ENCODE measurements at places on chromosomes 2 and 18.

GRCh38 chr2:20069756-20070155 is 18.3 kb upstream of the LAPTM4A start:
- DNase-seq, result no peak

DNA sequence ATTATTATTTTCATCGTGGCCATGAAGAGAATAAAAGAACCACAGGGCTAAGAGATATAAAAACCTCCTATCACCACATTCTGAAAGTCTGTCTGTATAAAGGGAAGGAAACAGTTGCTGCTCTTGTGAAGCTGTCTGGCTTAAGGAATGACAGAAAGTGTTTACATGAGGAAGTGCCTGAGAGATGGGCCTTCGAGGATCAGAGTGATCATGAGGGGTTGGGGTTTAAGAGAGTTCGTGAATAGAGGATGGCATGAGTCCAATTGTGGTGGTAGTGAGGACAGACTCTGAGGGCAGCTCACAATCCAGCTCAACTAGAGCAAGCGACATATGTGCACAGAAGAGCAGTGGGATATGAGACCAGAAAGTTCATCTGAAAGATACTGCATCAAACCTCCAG is 65.8 kb upstream of the PIEZO2 start:
- DNase-seq, result no peak

GRCh38 chr2:60468382-60469085 is 84.9 kb downstream of the BCL11A start:
- DNase-seq, result peak; percentile 22

DNA sequence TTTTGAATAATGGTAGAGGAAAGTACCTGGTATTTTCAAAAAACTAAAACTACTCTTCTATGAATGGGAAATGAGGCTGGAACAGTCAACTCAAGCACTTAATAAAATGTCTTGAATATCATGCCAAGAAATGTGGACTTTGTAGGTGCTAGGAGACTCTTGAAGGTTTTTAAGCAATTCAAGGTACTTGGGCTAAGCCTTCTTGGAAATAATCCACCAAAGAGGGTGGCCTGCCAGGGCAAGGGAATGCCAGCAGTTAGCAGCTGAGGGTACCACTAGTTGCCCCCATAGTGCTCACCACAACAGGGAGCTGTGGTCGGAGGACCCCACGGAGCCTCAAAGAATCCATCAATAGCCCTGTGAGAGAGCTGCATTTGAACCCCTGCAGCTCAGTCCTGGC is 14.6 kb upstream of the ACYP2 start:
- DNase-seq, result no peak

GRCh38 chr2:179771791-179772190 is 89.6 kb downstream of the ZNF385B start:
- no peak for DNase-seq

DNA sequence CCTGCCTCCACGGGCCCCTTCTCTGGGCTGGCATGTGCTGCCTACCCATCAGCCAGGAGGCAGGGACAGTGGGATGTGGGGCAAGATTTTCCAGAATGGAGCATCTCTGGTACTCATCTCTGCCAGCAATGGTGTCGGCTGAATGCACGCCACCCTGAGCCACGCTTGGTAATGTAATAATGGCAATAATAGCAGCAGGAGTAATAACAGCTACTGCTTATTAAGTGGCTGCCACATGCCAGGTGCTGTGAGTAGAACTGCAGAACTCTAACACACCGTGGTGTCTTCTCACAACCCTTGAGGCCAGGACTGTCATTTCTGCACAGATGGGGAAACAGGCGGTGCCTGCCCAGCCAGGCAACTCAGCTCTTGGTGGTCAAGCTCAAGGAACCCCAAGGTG is 113.6 kb downstream of the CELF4 start:
- DNase-seq, result no peak

- DNase-seq, result no peak
Measured at GRCh38 chr2:28980368-28981015, 606 bp upstream of the TOGARAM2 start.

GRCh38 chr2:164975891-164976290 is 20.6 kb upstream of the SLC38A11 start:
- DNase-seq, result no peak

- no peak for DNase-seq
Measured at GRCh38 chr2:120550282-120550681, 185.4 kb upstream of the GLI2 start.

DNA sequence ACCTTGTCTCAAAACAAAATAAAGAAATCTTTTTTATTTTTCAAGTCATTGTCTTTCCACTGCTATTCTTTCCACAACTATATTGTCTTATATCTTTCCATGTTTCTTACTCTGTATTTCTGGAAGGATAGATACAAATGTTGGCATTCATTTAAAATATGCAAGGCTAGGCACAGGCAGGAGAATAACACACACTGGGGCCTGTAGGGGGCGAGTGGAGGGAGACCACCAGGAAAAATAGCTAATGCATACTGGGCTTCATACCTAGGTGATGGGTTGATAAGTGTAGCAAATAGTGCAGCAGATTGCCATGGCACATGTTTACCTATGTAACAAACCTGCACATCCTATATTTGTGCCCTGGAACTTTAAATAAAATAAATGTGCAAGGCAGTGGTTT is 9.6 kb downstream of the MRPL30 start:
- DNase-seq, result no peak

DNA sequence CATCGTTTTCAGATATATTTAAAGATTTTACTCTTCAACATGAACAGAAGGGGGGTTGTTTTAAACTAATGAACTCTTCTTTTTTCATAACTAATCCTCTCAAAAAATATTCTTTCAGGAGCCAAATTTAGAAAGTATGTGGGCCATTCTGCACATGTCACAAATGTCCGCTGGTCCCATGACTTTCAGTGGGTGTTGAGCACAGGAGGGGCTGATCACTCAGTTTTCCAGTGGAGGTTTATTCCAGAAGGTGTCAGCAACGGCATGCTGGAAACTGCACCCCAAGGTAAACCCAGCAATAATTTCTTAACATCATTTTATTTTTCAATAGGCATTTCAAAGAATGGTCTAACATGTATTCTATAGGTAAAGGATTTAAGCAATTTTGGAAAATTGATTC is 136.0 kb downstream of the EML6 start:
- DNase-seq, result no peak

GRCh38 chr2:201255408-201256033 is 4.8 kb upstream of the CASP8 start:
- no peak for DNase-seq

GRCh38 chr2:43387092-43388062 is 161.0 kb upstream of the ZFP36L2 start:
- peak; percentile 31 for DNase-seq

DNA sequence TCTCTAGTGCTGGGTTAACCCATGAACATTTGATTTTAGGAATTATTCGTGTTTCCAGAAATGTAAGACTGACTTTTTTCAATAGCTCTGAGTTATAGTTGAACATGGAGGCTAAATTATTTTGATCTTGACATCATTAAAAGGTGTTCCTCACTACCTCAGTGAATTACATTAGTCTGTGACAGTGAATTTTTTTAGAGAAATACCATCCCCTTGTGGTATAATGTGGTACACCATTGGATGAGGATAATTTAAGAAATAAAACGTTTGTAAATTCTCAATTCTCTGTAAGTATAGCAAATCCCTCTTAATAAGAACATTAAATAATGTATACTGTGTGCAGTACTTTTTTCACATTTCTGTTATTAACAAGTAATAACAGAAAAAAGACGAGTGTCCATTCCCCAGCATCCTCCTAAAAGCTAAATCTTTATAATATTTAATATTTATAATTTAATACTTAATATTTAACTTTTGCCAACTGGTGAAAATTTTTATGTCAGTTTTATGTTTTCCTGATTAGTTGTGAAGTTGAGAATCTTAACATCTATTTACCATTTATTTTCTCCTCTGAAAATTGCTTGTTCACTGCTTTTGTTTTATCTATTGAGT is 70.3 kb upstream of the CWC22 start:
- DNase-seq, result peak; percentile 26

DNA sequence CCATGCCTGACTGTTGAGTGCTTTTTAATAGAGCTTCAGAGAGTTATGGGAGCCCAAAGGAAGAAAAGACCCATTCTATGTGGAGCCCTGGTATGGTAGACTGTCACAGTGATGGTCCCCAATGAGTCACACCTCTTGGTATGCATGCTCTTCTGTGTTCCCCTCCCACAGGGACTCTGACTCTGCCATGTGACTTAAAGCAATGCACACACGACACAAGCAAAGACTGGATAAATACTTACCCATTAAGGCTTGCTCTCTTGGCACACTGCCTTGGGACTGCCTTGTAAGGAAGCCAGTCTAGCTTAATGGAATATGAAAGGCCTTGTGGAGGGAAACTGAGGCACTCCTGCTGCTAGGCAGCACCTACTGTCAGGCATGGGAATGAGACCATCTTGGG is 16.7 kb upstream of the DTNB start:
- peak; percentile 65 for DNase-seq

- DNase-seq, result no peak
Measured at GRCh38 chr2:121626777-121627524, 22.3 kb downstream of the CLASP1 start.

GRCh38 chr2:236175548-236176150 is 7.5 kb upstream of the GBX2 start:
- no peak for DNase-seq

GRCh38 chr2:235170536-235171521 is 219.0 kb downstream of the SH3BP4 start:
- peak; percentile 94 for DNase-seq

GRCh38 chr2:174664084-174664759 is 66.6 kb upstream of the WIPF1 start:
- peak; percentile 12 for DNase-seq

DNA sequence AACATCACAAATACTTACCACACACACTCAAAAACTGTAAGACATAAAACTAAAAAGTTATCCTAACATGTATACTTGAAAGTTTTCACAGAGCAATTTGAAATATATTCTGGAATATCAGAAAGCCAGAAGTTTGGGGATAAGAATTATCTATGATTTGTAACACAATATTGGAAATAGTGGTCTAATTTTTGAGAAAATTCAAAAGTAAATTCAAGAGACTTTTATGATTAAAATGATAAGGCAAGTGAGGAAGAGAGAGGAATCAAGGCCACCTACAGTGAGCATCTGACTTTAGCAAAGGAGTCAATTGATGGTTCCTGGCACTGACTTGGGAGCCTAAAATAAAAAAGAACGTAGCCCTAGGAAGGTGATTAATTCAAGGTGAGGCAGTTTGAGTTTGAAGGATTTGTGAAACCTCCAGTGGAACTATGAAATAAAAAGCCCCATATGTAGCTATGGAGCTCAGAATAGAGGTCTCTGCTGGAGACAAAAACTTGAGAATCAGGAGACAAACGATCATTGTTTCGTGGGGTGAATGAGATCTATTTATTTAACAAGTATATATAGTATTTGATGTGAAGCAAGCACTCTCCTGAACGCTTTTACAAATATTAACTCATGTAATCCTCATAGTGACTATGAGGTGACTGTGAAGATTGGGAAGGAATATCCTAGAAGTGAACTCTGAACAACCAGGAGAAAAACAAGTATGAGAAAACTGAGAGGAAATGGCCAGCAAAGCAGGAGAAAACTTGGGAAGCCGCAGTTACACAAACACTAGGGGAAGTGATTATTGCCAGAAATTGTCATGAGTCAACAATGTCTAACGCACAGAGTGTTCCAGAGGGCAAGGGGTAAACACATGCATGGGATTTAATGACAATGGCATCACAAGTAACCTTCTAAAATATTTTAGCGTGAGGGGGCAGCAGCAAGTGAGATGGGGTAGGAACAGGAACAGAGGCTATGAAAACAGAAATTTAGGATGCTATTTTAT is 12.8 kb downstream of the TFPI start:
- peak; percentile 91 for DNase-seq

- DNase-seq, result no peak
Measured at GRCh38 chr2:52139241-52139640, 1107.3 kb upstream of the NRXN1 start.

- DNase-seq, result no peak
Measured at GRCh38 chr2:202750763-202751427, 116.1 kb downstream of the FAM117B start.

- DNase-seq, result no peak
Measured at GRCh38 chr2:160878618-160879017, 281.6 kb upstream of the TANK start.

- DNase-seq, result no peak
Measured at GRCh38 chr2:111186121-111186715, 65.5 kb downstream of the BCL2L11 start.

DNA sequence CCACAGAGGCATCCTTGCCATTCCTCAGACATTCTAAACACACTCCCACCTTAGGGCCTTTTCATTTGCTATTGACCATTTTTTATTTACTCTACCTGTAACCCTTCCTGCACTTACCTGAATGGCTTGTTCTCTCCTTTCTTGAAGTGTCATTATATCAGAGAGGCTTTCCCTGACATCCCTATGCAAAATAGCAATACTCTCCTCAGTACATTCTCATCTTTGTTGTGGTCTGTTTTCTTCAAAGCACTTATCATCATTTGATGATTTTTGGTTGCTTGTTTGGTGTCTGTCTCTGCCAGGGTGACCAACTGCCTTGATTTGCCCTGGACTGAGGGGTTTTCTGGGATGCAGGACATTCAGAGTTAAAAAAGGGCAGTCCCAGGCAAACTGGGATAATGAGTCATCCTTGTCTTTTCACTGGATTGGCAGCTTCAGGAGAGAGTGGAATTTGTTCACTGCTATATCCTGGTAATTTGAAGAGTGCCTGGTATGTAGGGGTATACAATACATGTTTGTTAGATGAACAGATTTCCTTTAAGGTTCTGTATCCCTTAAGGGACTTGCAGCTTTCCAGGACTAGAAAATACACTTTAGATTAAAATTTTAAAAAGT is 102.4 kb downstream of the BABAM2 start:
- peak; percentile 82 for DNase-seq

GRCh38 chr18:13579874-13580273 is 146.5 kb downstream of the FAM210A start:
- no peak for DNase-seq

DNA sequence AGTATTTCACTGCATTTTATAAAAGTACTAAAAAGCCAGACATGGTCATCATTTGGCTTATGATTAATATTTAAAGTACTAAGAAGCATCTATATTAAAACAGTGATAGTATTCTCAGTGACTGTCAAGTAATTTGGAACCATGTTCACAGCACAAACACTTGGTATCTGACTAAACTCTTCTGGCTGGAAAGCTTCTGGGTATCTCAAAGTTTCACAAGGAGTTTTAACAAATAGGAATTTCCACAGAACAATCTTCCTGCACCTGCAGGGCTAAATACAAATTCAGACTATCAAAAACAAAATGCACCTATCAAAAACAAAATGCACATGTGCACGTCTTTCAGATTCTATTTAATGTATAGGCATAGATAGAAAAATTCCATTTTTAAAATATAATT is 158.8 kb downstream of the L3MBTL4 start:
- DNase-seq, result no peak

DNA sequence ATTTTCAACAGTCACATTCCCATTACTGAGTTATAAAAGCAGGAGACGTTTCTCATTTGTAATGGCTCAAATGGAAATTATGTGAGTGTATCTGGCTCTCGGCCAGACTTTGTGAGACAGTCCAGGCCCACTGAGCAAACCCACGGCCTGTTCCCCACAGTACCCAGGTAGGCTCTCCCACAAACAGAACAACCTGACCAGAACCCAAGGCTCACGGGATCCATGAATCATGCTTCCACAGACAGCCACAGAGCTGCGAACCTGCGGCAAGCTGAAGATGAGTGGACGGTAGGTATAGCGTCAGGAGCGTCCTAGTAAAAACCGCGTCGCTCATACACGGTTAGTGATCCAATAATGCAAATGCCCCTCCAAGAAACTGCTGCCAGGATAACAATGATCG is 34.2 kb downstream of the NDUFA10 start:
- DNase-seq, result no peak

- DNase-seq, result no peak
Measured at GRCh38 chr2:32591669-32592463, 36.0 kb upstream of the TTC27 start.
